ENCODE measurements at places on chromosomes 6 and 20. TPM values are rescaled to one million over a fixed set of nuclear protein-coding genes. Genes with fewer than 3 reads are reported as not detected.

The STK35 gene
- total RNA-seq = 25.1 TPM

The HLA-DQA2 gene
- not detected for total RNA-seq

The SNAI1 gene
- 6.5 TPM for total RNA-seq

The NOTCH4 gene
- total RNA-seq = 53.6 TPM

The CRISP2 gene
- total RNA-seq = not detected

The PPIL6 gene
- total RNA-seq = 0.57 TPM

The GJA10 gene
- not detected for total RNA-seq

The ZNF334 gene
- total RNA-seq = under 0.01 TPM

The RPN2 gene
- total RNA-seq = 285 TPM

The PRND gene
- 9.5 TPM for total RNA-seq

The ME1 gene
- 8.2 TPM for total RNA-seq

The SCAF8 gene
- total RNA-seq = 35.1 TPM

The MAFB gene
- 5.9 TPM for total RNA-seq

The VNN1 gene
- total RNA-seq = 0.29 TPM

The ADGRB3 gene
- not detected for total RNA-seq

The SAMD5 gene
- total RNA-seq = 1.3 TPM

The LY6G6F gene
- not detected for total RNA-seq

The ERVFRD-1 gene
- not detected for total RNA-seq

The PNLDC1 gene
- not detected for total RNA-seq

The KIAA1755 gene
- total RNA-seq = 0.19 TPM

The HAO1 gene
- not detected for total RNA-seq

The KCNG1 gene
- total RNA-seq = 2.0 TPM

The TMEM14C gene
- total RNA-seq = 103 TPM

The BCAS1 gene
- total RNA-seq = not detected

The CGA gene
- total RNA-seq = not detected

The SPATS1 gene
- not detected for total RNA-seq

The C20orf202 gene
- 0.33 TPM for total RNA-seq

The SNX21 gene
- 23.7 TPM for total RNA-seq

The MATN4 gene
- not detected for total RNA-seq

The SENP6 gene
- total RNA-seq = 122 TPM

The FUCA2 gene
- 33.6 TPM for total RNA-seq

Measured in vein endothelial cell (primary cell).